Activated CD4-positive, alpha-beta T cell treated with anti-CD3 and anti-CD28 coated beads, Interleukin-2, amount 50 U/mL, for 1 hour (primary cell): ENCODE measurements at places on chromosomes 12 and 14.

- DNase-seq = no peak
Observed at GRCh38 chr12:117063162-117063911, 35.9 kb downstream of the TESC start.

DNA sequence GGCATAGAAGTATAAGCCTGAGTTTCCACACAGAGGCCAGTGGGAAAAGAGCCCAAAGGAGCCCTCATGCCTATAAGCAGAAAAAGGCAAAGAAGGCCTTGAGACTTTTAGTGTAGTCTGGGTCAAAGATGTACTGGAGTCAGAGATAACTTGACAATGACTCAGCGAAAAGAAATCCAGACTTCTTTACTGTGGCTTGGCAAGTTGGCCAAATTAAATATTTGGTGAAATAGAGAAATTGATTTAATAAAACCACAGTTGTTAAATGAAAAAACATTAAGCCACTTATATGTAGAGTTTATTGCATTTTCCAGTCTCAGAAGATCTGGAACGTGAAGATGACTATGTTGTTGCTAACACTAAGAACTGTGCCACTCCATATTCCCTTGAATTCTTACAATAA lies 105.1 kb downstream of the TMTC3 start:
- no peak for DNase-seq

DNA sequence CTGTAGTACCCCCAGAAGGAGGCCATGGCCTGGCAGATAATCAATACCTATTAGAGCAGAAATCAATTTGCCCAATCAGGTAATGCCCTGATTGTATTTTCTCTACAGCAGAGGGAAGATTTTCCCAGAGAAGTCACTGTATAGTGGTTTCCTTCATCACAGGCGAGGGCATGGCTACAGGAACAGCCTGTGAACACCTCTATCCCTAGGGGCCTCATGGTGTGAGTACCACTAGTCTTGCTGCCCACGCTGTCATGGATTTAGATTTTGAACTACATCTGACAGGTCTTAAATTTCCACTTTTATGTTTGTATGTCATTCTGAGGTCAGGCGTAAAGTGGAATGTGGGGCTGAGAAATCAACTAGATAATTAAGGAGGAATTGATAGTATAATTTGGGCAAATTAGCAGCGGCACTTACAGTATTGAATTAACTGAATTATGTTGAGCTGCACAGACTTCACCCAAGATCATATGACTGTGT lies 42.4 kb upstream of the STXBP6 start:
- DNase-seq = no peak

DNA sequence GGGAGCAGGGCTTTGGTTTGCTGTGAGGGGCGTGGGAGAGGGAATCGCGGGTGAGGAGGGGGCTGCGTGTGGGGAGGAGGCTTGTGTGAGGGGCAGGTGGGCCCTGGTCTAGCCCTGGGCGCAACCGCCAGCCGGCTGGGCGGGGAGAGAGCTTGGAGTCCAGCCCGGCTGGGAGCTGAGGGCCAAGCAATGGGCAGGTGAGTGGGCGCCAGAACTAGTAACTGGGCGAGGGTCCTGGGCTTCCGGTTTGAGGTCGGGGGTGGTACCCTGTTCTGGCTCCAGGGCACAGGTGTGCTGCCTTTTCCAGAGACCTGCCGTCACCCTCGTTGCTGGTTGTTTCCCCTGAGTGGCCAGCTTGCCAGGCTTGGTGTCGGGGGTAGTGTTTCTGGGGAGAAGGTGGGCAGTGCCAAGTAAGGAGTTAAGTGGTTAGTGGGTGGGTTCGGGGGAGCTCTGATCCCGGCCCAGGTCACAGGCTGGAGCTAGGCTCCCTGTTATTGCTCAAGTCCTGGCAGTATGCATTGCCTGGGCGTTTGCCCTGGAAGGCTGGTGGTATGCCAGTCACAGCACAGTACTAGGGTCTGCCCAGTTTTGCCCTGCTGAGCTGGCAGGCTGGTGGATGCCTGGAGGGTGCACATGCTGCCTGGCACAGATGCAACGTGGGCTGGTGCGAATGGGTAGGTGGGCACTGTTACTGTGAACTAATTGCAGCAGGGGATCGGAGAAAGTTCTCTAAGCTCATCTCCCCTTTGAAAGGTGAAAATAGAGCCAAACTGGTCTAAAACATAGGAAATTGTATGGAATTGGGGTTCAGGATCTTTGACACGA lies 683 bp downstream of the CIPC start:
- DNase-seq = peak; percentile 9

DNA sequence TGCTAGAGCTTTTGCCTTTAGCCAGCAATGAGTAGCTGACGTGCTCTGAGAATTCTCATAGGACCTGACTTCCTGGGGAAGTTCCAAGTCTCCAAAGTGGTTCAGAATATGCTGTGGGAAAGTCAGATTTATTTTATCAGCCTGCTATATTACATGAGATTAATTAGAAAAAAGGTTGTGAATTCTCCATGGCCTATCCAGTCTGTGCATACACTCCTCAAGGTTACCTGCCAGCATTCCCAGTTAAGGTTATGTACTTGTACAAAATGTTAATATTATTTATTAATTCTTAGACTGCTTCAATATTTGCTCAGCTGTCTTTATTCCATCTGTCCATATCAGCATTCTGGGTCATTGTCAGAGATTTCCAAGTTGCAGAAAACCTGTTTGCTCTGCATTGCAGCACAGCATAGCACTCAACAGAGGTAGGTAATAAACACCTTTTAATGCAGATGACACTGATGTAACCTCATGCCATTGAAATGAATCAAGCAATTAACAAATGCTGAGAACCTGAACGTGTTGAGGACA lies 2.7 kb upstream of the SEL1L start:
- no peak for DNase-seq

- DNase-seq = no peak
Observed at GRCh38 chr12:107103097-107103496, 9.7 kb upstream of the CRY1 start.

DNA sequence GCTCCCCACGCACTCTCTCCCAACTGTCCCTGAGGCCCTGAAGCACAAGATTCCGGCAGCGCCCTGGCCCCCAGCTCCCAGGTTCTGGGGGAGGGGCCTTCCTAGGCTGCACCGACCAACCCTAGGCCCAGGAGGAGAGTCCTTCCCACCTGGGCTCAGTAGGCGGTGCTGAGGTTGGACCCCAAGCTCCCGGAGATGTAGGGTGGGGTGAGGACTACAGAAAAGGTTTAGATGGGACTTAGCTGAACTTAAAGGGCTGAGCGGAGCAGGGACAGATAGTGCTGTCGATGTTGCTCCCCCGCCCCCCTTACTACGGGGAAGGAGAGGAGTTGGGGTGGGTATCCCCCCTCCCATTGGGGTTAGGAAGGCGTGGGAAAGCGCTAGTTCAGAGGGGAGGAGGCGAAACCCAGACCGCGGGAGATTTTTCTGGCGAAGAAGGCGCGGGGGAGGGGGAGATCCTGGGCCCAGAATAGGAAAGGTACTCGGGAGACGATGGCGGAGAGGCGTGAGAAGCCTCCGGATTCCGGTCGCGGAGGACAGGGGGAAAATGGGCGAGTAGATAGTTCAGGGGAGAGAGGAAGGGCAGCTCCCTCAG lies 4.2 kb upstream of the BAZ2A start:
- no peak for DNase-seq

- DNase-seq = no peak
Observed at GRCh38 chr12:107963635-107964034, 165.5 kb upstream of the WSCD2 start.

- no peak for DNase-seq
Observed at GRCh38 chr12:106214571-106214970, 33.2 kb downstream of the CKAP4 start.

GRCh38 chr12:14256121-14256520 lies 109.4 kb upstream of the ATF7IP start:
- peak; percentile 30 for DNase-seq

- peak; percentile 14 for DNase-seq
Observed at GRCh38 chr14:89445273-89445973, 28.4 kb upstream of the FOXN3 start.

DNA sequence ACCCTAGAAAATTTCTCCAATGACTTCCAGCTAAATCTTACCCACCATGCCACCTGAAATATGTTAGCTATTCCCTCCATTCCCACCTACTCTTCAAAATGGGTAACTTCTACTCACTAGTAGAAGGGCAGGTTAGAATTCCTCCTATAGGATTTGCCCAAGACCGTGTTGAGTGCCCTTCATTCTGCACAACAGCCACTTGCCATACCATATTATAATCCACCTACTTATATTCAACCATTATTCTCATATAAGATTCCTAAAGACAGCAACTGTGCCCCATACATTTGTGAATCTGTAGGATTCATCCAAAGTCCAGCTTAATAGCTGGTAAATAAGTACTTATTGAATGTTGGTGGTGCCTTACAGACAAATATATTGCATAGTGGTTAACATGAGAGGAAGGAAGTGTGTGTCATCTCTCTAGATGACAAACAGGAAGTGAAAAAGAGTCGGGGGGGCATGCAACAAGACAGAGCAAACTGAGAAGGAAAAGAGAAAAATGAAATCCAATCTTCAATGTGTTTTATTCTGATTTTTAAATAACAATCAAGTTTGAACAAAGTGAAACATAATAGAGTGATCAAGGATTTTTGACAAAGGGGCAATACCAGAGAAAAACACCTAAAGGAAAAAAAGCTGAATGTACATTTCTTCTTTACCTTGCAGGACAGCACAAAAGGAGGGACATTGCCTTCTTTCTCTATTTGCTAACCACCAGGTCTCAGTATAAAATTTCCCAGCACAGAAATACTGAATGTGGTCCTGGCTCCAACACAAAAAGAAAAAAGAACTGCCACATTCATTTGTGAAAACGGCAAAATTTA lies 389.3 kb upstream of the USP15 start:
- no peak for DNase-seq

- DNase-seq = no peak
Observed at GRCh38 chr14:38016497-38016896, 191.2 kb upstream of the SSTR1 start.

DNA sequence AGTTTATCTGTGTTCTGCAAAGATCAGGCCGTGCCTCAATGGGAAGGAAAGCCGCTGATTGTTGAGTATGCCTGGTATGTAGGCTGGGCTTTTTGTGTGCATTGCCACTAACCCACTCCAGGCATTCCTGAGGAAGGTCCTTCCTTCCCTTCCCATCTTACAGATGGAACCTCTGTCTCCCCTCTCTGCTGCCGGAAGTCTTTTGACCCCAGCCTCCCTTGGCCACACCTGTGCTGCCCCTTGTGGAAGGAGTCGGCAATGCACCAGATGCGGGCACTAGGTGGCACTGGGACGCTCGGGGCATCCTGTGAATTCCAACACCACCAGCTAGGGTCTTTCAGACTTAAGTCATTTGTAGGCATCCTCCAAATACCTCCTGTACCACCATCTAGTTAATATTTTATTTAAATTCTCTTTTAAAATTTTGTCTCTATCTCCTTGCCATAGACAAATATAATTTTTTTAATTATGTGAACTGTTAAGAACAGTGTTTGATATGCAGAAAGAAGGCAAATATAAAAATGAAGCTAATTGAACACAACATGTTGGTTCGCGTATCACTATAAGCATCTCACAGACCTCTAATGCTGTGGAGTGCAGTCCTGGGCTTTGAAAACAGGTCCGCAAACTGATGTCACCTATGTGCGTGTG lies 99.6 kb downstream of the RIN3 start:
- DNase-seq = peak; percentile 68

DNA sequence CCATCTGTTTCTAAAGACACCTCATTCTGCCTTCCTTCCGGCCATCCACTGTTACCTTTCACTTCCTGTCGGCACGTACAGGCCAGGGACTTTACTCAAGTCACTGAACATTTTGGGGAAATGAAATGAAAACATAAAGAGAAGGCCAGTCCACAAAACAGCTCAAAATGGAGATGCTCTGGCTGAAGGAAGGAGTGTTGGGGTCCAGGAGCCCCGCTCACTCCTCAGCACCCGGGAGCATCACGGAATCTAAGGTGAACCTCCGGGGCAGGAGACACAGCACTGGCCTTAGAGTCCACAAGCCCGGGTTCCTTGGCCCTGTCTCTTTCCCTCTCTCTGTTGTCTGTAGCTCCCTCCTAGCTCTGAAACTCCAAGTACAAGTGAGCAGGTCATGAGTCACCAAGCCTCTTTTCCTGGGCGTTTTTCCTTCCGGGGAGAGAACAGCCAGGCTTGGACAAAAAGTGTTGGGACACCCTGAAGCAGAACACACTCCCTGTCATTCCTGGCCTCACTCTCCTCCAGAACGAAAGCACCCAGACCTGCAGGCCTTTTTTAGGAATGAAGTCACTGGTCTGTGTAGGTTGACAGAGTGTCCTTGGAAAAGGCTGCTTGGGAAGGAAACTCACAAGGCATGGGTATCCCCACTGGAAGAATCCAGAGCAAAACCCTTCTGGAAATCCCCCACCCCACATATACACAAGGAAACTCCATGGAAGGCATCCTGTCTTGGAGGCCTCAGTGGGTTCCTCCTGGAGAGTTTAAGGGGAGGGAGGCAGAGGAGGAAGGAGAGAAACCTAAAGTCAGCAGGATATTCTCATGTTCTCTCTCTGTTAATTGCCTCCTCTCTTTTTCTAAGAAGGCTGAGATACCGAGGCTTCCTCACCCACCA lies 245.3 kb downstream of the ZFP36L1 start:
- DNase-seq = no peak

GRCh38 chr12:27229367-27229766 lies 14.7 kb upstream of the STK38L start:
- DNase-seq = no peak

- DNase-seq = no peak
Observed at GRCh38 chr14:36057452-36058116, 118.9 kb downstream of the PTCSC3 start.

DNA sequence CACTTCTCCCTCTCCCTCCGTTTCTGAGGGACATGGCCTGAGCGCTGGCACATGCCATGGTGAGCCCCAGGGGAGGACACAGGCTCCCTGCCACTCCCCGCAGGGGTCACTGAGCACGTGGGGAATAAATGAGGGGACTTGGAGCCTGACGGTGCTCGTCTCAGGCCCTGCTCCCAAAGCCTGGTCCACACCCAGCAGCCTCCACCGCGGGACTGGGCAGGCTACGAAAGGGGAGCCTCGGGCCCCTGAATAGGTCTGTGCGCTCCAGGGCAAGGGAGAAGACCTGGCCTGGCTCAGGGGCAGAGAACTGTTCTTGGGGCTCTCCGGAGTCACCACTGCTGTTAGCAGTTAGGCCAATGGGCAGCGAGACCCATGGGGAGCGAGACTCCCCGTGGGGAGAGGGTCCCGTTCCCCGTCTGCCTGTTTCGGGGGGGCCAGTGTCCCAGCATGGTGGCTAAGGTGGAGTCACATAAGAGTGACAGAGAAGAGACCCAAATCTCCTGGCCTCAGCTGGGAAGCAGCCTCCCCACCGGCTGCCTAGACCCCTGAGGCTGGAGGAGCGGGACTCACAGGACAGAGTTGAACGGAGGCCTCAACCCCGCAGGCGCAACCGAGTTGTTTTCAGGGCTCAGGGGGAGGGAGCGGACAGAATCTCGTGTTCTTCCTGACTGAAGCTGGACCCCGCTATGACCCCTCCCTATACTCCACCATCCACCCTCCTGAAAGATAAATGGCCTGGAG lies 329.8 kb upstream of the SFSWAP start:
- DNase-seq = no peak

GRCh38 chr14:77071938-77072388 lies 26.1 kb upstream of the CIPC start:
- DNase-seq = no peak

- no peak for DNase-seq
Observed at GRCh38 chr12:125888921-125889320, 823.7 kb downstream of the AACS start.
